ENCODE measurements at places on chromosomes 5 and 9.

- DNase-seq = peak; percentile 21
Observed at GRCh38 chr5:68330574-68330973, 115.0 kb downstream of the PIK3R1 start.

DNA sequence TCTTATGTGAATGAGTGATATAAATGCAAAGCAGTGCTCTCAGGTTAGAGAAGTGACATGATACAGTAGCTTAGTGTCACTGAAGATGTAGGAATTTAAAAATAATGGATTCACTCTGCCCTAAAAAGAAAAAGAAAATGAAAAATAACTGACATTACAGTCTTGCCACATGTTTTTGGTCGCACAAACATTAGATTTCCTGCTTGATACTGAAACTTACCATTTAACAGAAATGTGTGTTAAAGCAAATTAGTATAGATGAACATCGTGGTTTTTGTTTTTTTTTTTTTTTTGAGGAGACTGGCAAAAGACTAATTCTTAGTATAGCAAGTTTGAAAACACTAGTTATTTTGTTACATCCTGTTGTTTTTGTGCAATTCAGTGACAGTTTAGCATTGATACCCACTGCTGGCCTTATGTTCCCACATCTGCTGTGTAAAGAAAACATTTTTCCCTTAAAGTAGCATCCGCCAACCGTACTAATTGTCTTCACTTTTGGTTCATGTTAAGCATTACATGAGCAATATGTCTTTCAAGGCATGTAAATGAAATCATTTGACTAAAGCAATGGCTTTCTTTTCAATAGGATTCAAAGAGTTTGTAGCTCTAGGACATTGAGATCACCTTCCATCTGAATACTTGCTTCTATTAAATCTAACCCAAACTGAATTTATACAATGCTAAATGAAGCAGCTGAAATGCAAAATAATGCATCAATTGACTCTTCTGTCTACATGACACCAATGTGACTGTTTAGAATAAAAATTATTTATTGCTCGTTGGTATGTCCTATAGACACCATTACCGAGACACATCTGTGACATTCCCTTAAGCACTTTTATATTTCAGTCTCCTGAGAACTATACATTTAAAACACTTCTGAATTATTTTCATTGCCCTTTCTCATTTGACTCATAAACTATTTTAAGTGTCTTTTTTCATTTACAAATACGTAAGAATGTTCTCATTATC lies 859.1 kb downstream of the MAT2B start:
- DNase-seq = no peak

DNA sequence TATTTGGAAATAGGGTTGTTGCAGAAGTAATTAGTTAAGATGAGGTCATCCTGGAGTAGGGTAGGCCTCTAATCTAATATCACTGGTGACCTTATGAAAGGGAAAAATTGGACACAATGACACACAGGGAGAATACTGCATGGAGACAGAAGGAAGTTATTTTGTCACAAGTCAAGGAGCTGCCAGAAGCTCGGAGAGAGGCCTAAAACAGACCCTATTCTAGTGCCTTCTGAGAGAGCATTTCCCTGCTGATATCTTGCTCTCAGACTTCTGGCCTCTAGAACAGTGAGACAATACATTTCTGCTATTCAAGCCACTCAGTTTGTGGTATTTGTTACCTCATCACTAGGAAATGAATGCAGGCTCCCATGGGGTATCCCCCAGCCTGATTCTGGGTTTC lies 332.9 kb downstream of the CSNK1G3 start:
- peak; percentile 30 for DNase-seq

DNA sequence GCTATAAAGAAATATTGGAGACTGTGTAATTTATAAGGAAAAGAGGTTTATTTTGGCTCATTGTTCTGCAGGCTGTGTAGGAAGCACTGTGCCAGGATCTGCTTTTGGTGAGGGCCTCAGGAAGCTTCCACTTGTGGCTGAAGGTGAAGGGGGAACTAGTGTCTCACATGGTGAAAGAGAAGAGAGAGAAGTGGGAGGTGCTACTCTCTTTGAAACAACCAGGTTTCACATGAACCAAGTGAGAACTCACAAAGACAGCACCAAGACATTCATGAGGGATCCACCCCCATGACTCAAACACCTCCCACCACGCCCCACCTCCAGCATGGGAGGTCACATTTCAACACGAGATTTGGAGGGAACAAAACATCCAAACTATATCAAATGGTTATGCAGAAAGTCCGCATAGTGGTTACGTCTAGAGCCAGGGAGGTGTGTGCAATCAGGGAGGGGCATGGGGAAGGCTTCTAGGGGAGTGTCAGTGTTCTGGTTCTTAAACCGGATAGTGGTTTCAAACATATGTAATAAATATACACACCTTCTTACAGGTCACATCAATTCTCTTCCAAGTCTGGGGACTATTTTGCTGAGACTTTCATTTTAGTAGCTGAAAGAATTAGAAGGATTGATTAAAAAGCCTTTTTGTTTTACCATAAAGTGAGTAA lies 113.0 kb downstream of the TRIO start:
- DNase-seq = no peak

DNA sequence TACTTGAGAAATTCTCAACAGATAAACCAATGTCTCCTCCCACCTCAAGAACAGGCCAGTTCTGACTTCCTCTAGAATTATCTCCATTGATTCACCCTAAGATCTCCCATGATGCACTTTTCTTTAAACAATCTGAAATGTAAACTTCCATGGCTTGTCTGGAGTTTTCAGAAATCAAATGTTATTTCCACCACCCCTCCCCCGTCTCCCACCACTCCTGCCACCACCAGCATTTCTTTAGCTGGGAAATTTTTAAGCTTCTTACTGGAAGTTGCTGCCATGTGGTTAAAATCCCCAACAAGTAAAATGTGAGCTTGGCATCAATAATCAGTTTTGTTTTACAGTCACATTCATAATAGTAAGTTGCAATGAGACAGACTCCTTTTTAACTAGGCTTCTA lies 32.8 kb upstream of the BASP1 start:
- DNase-seq = no peak

DNA sequence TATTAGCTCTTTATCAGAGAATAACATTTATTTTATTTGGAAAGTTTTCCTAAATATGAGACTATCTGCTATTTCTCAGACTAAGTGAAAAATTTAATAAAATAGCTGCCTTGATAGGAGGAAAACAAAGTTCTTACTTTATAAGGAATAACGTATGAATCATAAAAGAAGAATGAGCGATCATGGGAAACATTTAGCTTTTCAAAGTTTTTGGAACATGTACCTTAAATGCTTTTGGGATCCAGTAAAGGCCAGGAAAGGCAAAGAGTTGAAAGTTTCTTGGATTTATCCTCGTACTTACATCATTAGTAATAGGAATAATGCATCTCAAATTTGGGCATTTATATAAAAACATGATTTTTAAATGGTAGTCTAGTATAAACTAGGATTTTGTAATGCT lies 19.4 kb downstream of the OGN start:
- no peak for DNase-seq

GRCh38 chr9:94974154-94974879 lies 247.8 kb downstream of the AOPEP start:
- DNase-seq = no peak

DNA sequence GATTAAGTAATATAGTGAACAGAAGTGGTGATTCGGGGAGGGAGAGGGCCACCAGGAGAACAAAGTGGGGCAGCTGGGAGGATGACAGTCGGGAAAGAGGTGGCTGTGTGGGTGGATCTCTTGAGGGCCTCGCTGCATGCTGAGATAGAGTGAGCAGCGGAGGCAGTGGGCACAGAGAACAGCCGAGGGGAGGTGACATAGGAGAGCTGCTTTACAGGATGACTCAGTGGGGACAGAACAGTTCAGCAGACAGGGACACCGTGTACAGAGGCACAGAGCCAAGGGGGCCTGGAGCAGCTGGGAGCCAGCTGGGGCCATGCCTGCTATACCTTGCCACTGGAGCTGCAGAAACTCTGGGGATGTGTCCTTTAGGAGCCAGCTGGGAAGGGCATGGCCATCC lies 273.9 kb downstream of the GADD45G start:
- DNase-seq = no peak

DNA sequence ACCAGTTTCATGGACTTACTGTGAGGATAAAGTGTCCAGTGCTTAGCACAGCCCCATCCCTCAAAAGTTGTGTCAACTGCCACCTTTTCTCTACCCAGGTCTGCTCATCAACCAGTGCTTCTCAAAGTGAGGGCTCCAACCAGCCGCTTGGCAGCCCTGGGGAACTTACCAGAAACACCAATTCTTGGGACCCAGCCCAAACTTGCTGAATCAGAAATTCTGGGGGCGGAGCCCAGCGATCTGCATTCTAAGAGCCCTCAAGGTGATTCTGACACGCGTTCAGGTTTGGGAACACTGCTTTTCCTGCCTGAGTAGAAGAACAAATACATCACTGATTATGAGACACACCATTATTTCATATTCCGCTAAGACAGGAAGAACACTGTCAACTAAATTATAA lies 132.0 kb downstream of the NSG2 start:
- DNase-seq = no peak

GRCh38 chr5:14463629-14464028 lies 118.0 kb upstream of the OTULINL start:
- peak; percentile 65 for DNase-seq

DNA sequence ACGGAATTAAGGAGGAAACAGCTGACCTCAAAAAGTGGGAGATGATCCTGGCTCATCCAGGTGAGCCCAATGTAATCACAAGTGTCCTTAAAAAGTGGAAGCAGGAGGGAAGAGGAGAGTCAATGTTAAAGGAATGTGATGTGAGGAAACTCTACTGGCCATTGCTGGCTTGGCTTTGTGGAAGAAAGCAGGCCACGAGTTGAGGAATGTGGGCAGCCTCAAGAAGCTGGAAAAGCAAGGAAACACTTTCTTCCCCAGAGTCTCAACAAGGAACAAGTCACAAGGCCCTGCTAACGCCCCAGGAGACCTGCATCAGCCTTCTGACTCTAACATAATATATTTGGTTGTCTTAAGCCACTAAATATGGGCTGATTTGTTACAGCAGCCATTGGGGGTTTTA lies 252.8 kb downstream of the PSAT1 start:
- peak; percentile 30 for DNase-seq

DNA sequence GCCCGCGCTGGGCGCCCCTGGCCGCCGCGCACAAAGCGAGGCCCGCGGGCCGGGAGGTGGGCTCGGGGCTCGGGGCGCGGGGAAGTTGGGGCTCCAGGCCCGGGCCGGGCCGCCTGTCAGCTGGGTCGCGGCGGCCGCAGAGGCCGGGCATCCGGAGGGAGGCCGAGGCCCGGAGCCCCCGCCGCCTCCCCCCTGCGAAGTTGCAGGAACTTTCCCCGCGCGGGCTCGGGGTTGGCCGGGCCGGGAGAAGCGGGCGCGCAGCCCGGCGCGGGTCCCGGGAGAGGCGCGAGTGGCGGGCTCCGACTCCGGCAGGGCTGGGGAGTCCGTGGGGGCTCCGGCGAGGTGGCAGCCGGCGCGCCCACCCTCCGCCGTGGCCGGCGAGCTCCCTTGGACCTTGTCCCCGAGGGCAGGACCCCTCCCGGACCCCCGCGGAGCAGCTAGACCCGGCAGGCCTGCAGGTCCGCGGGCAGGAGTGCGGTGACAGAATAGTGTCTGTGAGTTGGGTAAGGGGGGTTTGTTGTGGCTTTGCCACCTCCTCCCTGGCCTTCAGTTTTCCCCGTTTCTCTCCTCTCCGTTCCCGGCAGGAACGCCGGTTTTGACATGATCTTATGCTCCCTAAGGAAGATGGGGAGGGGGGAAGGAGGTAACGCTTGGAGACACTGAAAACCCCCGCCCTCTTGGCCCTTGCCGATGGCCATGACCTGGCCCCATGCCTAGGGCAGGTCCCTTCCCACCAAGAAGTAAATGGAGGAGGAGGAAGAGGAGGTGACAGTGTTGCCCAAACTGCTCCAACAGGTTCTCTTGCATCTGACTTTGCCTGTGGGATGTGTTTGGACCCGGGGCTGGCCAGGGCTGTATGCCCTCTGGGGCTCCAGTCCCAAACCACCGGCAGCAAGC lies 942 bp downstream of the PHF2 start:
- DNase-seq = no peak

GRCh38 chr9:28678097-28678496 lies 1104.8 kb upstream of the C9orf72 start:
- DNase-seq = no peak

GRCh38 chr5:175556794-175557193 lies 78.4 kb downstream of the SFXN1 start:
- DNase-seq = no peak

GRCh38 chr5:148794275-148794674 lies 32.1 kb upstream of the ADRB2 start:
- DNase-seq = no peak

- DNase-seq = no peak
Observed at GRCh38 chr5:103866169-103866568, 303.6 kb upstream of the NUDT12 start.

DNA sequence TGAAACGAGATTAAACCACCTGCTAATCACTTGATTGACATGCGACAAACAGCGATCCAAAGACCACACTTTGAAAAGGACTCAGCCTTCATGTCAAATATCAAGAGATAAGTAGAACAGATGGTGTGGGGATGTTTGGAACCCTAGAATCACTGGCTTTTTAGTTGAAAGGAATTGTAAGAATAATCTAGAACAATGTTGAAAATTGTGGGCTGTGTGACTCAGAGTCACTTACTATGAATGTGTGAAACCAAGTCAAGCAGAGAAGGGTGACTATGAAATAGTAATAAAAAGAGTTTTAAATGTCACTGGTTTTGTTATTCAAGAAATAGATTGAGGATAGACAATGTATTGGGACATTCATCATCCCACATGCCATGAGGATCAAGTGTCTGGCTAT lies 14.1 kb upstream of the C1QTNF3 start:
- DNase-seq = no peak
